ENCODE measurements at places on chromosomes 6 and 20.
A peak's percentile ranks its signal among the peaks of the same experiment; 100 is the strongest.

- no peak for DNase-seq
Measured at GRCh38 chr20:23118766-23119165, 32.6 kb upstream of the CD93 start.

GRCh38 chr6:118714756-118715155 lies 63.4 kb upstream of the CEP85L start:
- no peak for DNase-seq

DNA sequence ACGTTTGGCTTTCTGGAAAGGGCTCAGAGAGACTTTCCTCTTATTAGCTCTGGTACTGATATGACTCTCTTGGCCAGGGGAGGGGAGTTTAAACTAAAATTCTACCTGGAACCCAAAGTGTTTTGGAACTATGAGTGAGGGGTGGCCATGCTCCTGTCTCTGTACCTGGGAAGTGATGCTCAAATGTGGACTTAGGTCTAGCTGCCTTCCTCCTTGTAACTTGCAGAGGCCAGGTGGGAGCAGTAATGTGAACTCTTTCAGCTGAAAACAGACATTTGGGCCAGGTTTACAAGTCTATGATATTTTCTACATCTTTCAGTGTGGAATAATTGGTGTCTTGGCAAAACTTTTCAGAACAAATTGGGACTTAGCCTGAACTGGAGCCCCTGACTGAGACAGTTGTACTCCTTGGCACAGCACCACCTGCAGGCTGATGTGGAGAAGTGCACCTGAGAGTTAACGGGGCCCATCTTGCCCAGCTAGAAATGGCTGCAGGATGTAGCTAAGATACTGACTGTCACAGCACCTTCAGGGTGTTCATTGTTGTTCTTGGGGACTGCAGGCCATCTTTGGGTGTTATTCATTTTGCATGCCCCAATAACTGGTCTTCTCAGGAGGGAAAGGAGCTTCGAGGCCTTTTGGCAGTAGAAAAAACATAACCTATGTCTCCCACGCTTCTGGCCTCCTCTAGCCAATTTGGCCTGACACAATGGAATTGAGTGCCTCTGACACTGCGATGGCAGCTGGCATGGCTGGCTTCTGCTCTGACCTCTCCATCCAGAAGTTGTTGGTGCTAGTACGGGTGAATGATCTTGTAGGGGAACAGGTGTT lies 37.1 kb downstream of the CD109 start:
- DNase-seq: peak; percentile 88

- no peak for DNase-seq
Measured at GRCh38 chr20:34720266-34720665, 16.1 kb downstream of the TP53INP2 start.

DNA sequence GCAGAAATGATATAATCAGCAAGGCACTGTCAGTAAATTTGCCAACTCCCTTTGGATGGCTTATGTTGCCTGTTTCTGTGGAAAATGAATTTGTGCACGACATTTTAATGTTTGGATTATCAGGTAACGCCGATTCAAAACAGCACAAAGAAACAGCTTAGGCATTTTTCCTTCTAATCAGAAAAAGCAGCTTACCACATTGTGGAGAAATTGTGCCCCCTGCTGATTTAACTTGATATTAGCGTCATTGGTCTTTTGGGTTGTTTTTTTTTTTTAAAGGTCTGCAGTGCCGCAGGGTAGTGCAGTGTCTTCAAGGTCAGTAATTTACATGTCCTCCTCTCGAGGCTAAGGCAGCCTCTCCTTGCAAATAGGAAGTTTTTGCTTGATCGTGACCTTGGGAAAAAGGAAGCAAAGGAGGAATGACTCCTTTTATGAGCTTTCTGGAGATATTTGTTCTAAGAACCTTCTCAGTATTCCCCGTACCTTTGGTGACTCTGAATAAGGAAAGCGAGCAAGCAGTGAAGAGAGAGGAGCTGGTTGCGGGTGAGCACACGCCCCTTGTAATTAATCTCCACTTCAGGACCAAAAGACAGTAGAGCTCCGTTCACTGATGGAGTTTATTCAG lies 79.1 kb downstream of the ELOVL4 start:
- DNase-seq: peak; percentile 91

DNA sequence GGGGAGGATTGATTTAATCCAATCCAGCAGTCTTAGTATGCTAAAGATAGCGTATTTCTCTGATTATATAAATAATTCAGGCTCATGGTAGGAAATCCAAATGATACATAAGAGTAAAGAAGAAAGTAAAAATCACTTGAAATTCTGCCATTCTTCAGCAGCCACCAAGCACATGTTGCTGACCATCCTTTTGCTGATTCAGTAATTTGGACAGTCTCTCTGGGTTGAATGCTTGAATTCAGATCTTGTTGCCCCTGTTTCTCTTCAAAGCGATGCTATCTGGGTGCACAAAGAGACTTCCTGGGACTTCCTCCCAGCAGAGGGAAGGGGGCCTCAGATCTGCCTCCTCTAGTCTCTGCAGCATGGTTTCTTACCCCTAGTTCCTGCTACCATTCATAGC lies 609.1 kb downstream of the UTRN start:
- DNase-seq: no peak
